Spleen (tissue), 13 donors: ENCODE measurements at places on chromosomes 16 and 17. TPM values are rescaled to one million over a fixed set of nuclear protein-coding genes. Genes with fewer than 3 reads are reported as not detected.

The CNTD1 gene
- 0.17 TPM for polyA plus RNA-seq

DNA sequence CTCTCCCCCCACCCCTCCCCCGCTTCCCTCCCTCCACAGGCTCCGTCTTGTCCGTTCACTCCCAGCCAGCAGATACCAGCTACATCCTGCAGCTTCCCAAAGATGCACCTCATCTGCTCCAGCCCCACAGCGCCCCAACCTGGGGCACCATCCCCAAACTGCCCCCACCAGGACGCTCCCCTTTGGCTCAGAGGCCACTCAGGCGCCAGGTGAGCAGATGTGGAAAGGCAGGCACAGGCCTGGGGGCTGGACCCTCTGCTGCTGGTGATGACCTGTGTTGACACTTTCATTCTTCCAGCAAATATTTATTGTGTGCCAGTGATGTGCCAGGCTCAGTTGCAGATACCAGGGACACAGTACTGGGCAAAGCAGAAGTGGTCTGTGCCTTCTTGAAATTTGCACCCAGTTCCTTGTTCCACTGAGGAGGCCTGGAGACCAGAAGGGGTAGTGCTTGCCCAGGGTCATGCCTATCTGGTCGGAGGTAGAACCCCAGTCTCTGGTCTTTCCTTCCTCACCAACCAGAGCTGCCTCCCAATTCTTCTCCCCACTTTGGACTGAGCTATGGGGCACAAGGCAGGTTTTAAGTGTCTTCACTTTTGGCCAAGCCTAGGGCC is 10.3 kb upstream of the ABCC3 start:
- H3K27ac ChIP-seq = no peak overlapping the region
- H3K27me3 ChIP-seq = no peaks in the 10 kb centered on the region
- no peak for DNase-seq
- peaks cover 19% of the 10 kb centered on the region for H3K4me1 ChIP-seq
- no peaks in the 10 kb centered on the region for H3K36me3 ChIP-seq

GRCh38 chr17:43956222-43956621 is 2.5 kb upstream of the PYY start:
- no peak overlapping the region for H3K27ac ChIP-seq
- no peak for DNase-seq
- H3K4me1 ChIP-seq = peaks cover 11% of the 10 kb centered on the region
- H3K27me3 ChIP-seq = peaks cover 47% of the 10 kb centered on the region

The ZPBP2 gene
- polyA plus RNA-seq = 0.22 TPM

- peaks cover 9% of the 10 kb centered on the region for H3K36me3 ChIP-seq
- no peaks in the 10 kb centered on the region for H3K27me3 ChIP-seq
- no peak overlapping the region for H3K4me3 ChIP-seq
- no peaks in the 10 kb centered on the region for H3K4me1 ChIP-seq
- DNase-seq = peak; percentile 48
Observed at GRCh38 chr17:259341-259976, 78.0 kb upstream of the DOC2B start.
